ENCODE measurements at places on chromosomes 11 and 22.
A peak's percentile ranks its signal among the peaks of the same experiment; 100 is the strongest.

- no peak for DNase-seq
Observed at GRCh38 chr11:91136631-91137030, 913.8 kb upstream of the CHORDC1 start.

GRCh38 chr22:44804327-44804726 is 52.0 kb downstream of the ARHGAP8 start:
- DNase-seq, result no peak

DNA sequence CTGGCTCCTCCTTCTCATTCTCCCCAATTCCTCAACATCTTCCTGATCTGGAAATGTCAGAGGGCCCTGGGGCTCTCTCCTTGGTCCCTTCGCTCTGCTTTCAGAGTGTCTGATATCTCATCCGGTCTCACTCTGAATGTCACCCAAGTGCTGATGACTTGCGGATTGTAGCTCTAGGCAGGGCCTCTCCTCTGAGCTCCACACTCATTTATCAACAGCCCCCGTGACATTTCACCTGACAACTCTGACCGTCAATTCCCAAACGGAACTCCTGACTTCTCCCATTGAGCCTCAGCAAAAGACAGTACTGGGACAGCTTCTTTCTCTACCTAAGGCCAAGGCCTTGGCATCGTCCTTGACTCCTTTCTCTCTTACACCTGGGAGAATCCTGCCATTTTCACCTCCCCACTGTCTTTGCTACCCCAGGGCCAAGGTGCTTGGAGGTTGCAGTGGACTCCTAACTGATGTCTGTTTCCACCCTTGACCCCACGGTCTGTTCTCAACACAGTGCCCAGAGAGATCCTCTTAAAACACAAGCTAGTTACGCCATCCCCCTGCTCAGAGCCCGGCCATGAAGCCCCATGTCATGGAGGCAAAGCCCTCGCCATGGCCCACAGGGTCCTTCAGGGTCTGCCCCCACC is 57.5 kb upstream of the THY1 start:
- DNase-seq, result no peak

DNA sequence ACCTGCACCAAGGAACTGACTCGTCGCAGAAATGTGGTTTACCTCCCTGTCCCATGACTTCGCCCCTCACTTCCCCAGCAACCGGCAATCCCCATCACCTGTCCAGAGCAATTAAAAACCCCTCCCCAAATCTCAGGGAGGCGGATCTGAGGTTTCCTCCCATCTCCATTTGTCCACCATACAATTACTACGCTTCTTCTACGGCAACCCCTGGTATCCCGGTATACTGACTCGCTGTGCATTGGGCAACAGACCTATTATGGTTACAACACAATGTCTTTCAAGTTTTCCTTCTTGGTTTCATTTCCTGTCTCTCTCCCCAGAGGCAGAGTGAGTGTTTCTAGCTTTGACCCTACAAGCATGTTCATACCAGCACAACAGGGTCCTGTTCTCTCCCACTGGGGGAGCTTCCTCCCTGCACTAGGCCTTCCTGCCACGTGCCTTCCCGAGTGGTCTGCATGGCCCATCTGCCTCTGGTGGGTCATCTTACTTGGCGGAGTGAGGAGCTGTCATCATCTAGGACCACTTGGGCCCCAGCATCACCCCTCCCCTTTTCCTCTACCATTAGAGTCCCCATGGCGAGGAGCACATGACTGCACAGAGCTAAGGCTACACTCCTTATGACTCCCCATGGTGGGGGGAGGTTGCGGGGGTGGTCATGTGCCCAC is 30.3 kb upstream of the NAP1L4 start:
- DNase-seq, result no peak

GRCh38 chr11:44949160-44950030 is 1.3 kb downstream of the TP53I11 start:
- DNase-seq, result peak; percentile 39

GRCh38 chr22:37088108-37088605 is 21.4 kb downstream of the TMPRSS6 start:
- DNase-seq, result peak; percentile 21

- no peak for DNase-seq
Observed at GRCh38 chr11:123145220-123145619, 49.8 kb downstream of the CLMP start.

DNA sequence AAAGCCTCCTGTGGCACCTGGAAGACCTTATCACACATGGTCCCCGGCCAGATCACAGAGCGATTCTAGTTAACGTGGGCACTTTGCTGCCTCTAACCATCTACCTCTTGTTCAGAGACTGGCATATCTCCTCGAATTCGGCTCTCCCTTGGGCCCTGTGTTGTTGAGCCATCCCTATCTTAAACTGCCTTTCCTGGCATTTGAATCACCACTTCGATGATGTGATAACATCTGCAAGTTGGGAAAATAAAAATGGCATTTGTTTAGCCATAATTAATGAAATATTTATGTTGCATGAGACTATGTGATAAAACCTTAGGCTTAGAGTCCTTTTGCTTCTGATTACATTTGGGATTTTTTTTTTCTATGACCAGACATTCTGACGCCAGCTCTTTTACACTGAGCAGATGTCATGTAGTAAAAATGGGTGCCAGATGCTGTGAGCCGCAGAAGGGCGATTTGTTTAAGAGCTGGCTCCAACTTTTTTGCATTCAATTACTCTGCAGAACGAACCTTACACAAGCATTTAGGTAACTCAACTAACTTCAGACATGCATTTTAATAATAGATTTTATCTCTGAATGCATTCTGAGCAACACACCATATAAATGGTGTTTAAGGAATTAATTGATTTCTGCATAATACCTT is 58.5 kb upstream of the PARVA start:
- DNase-seq, result no peak

- no peak for DNase-seq
Observed at GRCh38 chr11:21405422-21405821, 736.0 kb downstream of the NELL1 start.

DNA sequence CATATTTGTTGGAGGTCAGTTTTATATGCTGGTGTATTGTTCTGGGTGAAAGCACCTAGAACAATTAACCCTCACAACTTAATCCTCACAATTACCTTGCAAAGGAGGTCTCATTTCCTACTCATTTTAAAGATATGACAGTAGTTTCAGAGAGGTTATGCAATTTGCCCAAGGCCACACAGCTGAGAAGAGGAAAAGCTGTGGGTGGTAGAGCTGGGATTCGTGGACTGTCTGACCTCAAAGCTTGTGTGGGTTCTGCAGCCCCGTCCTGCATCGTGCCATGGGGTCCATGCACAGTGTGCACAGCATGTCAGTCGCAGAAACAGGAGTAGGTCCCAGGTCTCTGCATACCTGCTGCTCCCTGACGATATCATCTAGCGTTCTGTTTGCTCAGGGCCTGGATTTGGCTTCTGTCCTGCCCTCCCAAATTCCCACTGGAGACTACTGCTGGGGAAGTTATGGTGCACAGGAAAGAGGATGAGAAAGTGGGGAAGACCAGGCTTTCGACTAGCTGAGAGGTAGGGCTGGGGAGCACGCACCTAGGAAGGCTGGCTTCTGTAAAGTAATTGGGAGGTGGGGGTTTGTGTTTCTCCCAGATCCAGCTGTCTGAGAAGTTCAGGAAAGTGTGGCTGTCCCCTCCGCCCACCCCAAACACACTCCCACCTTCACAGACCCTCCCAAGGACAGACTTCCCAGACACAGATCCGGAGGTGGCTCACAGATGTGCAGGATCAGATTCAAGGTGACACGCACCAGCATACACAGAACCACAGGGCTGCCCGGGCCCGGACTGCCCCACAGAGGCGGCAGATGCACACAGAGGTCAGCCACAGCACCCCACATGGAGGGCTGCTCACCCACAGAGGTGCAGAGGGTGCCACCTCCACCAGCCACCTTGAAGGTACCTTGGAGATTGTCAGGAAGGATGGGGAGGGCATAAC is 2.0 kb downstream of the BACE1 start:
- DNase-seq, result no peak

- DNase-seq, result no peak
Observed at GRCh38 chr22:19207401-19207808, 28.9 kb upstream of the SLC25A1 start.

- no peak for DNase-seq
Observed at GRCh38 chr11:46800177-46800576, 45.9 kb downstream of the CKAP5 start.
